ENCODE measurements at places on chromosomes 7 and 10. TPM values are rescaled to one million over a fixed set of nuclear protein-coding genes. Genes with fewer than 3 reads are reported as not detected.

DNA sequence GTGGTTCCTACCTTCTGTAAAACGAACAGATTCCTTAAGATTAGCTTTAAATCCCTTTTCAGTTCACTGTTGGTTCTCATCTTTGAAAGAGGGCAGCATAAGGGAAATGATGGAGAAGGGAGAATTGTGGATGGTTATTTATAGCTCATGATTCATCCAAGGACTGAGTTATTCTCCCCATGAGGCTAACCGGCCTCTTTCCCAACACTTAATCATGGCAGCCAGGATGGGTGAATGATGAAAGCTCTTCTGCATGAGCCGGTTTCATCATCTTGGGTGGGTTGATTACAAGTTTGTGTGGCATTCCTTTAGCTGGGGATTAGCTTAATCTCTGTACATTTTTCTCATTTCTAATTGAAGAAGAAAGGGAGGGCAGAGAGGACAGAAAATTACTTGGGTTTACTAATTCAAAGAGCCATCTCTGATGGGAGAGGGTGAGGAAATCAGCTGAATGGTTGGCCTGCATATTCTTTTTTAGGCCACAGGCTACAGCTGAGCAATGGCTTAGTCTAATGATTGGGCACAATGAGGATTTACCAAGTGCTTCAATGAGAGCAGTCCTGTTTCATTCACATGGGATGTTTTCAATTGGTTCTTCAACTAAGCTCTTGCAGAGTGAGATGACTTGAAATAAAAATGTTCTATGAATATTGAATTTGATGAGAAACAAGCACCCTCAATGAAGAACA lies 250.0 kb downstream of the BMPER start:
- DNase-seq: no peak

DNA sequence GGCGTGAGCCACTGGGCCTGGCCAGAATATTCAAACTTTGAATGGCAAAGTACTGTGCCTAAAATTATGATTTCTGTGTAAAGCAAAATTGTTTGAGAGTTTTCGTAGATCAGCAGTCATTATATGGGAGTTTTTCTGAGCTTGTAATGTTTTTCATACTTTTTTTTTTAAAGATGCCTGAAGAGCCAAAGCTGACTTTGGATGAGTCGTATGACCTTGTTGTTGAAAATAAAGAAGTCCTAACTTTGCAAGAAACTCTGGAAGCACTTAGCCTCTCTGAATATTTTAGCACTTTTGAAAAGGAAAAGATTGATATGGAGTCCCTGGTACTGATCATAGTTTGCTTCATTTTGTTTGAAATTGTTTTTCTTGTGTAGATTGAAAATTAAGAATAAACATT lies 26.7 kb downstream of the SEC23IP start:
- no peak for DNase-seq

- DNase-seq: no peak
Measured at GRCh38 chr7:2637505-2638223, 5.9 kb downstream of the TTYH3 start.

DNA sequence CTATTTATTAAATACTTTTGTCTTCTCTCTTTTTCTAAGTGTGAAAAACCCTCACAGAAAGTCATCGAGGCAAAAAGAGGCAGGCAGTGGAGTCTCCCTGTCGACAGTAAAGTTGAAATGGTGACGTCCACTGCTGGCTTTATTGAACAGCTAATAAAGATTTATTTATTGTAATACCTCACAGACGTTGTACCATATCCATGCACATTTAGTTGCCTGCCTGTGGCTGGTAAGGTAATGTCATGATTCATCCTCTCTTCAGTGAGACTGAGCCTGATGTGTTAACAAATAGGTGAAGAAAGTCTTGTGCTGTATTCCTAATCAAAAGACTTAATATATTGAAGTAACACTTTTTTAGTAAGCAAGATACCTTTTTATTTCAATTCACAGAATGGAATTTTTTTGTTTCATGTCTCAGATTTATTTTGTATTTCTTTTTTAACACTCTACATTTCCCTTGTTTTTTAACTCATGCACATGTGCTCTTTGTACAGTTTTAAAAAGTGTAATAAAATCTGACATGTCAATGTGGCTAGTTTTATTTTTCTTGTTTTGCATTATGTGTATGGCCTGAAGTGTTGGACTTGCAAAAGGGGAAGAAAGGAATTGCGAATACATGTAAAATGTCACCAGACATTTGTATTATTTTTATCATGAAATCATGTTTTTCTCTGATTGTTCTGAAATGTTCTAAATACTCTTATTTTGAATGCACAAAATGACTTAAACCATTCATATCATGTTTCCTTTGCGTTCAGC lies 43.4 kb downstream of the TARP start:
- no peak for DNase-seq

DNA sequence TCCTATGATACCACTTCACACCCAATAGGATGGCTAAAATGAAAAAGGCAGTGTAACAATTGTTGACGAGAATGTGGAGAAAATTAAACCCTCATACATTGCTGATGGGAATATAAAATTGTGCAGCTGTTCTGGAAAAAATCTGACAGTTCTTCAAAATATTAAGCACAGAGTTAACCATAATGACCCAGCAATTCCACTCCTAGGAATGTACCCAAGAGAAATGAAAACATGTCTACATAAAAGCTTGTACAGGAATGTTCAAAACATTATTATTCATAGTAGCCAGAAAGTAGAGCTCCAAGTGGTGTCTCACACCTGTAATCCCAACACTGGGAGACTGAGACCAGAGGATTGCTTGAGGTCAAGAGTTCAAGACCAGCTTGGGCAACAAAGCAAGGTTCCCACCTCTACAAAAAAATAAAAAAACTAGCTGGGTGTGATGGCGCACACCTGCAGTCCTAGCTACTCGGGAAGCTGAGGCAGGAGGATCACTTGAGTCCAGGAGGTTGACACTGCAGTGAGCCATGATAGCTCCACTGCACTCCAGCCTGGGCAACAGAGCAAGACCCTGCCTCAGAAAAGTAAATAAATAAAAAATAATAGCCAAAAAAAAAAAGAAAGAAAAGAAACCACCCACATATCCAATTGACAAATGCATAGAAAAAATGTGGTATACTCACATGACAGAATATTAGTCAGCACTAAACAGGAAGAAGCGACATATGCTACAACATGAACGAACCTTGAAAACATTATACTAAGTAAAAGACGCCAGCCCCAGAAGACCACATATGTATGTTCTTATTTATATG lies 5.0 kb downstream of the RHEB start:
- DNase-seq: no peak

The ELFN1 gene
- total RNA-seq: 0.75 TPM

DNA sequence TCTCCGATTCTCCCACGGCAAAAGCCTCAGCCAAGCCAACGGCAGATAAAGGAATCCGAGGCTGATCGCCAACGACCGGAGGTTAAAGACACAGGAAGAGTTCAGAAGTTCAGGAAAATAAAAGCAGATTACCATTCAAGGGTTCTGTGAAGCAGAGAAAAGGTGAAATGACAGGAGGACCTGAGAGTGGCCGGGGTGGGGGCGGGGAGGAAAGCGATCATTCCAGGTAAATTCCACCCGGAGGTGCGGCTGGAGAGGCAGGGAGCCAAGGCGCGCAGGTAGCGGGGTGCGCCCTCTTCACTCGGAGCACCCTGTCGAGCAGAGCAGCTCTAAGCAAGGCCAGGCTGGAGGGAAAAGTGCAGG lies 35.3 kb upstream of the SEPHS1 start:
- DNase-seq: peak; percentile 34

The VGF gene
- total RNA-seq: 2.5 TPM

DNA sequence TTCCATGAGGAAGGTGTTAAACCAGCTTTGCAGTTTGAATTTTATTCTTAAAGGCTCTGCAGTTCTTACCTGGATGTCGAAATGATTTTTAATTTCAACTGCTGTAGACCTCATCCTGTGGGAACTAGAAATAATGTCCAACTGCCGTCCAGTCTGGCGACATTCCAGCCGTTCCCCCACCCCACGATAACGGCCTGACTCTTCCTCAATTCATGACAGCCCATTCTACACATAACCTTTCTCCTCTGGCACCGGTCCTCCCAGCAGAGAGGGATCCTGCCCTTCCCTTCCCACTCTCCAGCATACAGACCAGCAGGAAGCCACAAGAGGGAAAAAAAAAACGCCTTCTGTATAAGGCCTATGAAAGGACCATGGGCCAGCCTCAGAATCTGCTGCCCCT lies 51.8 kb upstream of the PRR15 start:
- DNase-seq: no peak

GRCh38 chr7:151608031-151608551 lies 88.4 kb upstream of the RHEB start:
- DNase-seq: peak; percentile 27

GRCh38 chr10:61905837-61906561 lies 4.5 kb downstream of the ARID5B start:
- no peak for DNase-seq

GRCh38 chr10:66833861-66834260 lies 92.0 kb upstream of the LRRTM3 start:
- peak; percentile 96 for DNase-seq

DNA sequence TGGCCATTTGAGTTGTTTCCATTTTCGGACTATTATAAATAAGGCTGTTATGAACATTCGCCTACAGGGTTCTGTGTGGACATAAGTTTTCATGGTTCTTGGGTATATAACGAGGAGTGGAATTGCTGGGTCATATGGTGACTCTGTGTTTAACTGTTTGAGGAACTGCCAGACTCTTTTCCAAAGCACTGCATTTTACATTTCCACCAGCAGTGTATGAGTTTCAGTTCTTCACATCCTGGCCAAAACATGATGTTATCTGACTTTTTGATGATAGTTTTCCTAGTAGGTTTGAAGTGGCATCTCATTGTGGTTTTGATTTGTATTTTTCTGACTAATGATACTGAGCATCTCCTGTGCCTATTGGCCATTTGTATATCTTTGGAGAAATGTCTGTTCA lies 5.4 kb downstream of the SUV39H2 start:
- DNase-seq: no peak

The WNT8B gene
- 0.29 TPM for total RNA-seq

GRCh38 chr7:22193450-22193983 lies 163.4 kb downstream of the RAPGEF5 start:
- no peak for DNase-seq

- no peak for DNase-seq
Measured at GRCh38 chr7:5564894-5565293, 141.3 kb upstream of the TNRC18 start.

DNA sequence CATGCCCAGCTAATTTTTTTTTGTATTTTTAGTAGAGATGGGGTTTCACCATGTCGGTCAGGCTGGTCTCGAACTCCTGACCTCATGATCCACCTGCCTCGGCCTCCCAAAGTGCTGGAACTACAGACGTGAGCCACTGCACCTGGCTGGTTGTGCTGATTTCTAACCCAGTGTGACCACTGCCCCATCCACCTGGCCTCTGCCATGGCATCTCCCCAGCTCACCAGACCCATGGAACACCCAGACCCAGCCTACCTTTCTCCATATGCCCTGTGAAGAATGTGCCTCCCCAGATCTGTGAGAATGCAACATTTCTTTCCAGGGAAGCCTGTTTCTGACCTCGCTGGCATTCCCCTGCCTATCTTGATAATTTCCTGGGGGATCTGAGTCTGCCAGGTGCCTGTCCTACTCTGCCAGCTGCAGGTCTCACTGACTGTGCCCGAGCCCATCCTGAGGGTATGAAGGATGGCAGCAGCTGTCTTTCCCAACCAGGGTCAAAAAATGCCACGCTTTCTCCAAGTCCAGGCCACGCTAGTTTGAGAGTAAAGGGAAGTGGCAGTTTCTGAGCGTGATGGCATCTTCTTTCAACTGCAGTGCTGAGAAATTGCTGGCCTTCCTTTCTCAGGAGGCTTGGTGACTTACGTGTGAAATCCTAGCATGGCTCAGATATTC lies 324.4 kb upstream of the ZNF32 start:
- no peak for DNase-seq

The COL28A1 gene
- 0.26 TPM for total RNA-seq

The NKX1-2 gene
- total RNA-seq: 0.86 TPM

DNA sequence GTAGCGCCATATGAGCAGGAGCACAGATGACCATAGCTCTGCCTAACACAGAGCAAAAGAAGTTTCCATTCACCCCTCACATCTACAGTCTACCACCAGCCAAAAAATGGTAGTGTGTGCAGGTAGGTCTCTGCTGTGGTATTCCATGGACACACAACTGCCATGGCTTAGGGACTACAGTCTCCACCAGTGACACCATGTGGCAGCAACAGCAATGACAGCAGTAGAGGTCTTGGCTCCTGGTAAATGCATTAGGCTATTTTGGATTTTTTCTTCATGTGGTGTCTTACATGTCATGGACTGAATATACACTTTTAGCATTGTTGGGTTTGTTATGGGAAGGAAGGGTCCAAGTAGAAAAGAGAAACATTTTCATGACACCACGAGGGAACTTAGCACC lies 70.1 kb upstream of the CABCOCO1 start:
- peak; percentile 91 for DNase-seq

The LOXL4 gene
- 7.8 TPM for total RNA-seq

DNA sequence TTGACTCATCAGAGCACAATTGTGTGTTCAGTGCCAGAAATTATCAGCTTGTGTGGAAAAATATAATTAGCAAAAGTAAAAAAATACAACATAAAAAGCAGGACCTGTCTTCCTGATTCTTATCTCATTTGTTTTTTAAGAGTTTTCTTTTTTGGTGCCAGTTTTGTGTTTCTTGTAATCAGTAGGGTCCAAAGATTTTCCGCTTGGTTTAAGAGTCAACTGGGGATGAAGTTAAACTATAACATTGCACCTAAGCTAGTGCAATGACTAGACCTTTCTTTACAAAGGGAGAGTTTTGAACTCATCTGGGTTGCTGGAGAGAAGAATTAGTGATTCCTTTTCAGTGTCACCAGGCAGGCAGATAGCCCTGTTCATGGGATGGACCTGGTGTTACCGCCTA lies 113.4 kb downstream of the PLPP4 start:
- DNase-seq: no peak

- DNase-seq: no peak
Measured at GRCh38 chr10:116111483-116112095, 161.4 kb downstream of the GFRA1 start.

- DNase-seq: no peak
Measured at GRCh38 chr7:98265841-98266271, 13.8 kb upstream of the TECPR1 start.

The MALRD1 gene
- total RNA-seq: not detected

The C7orf33 gene
- not detected for total RNA-seq

The ANKRD2 gene
- 1.7 TPM for total RNA-seq

The C10orf143 gene
- total RNA-seq: 0.29 TPM

GRCh38 chr7:33918438-33919143 lies 13.3 kb downstream of the BMPER start:
- DNase-seq: no peak

- DNase-seq: no peak
Measured at GRCh38 chr10:27601946-27602538, 97.9 kb downstream of the RAB18 start.
